Amniotic stem cell (primary cell): ENCODE measurements at places on chromosomes 11 and 22.
A peak's percentile ranks its signal among the peaks of the same experiment; 100 is the strongest.

GRCh38 chr11:102568851-102569250, 38.3 kb upstream of the MMP7 start:
- DNase-seq, result no peak

DNA sequence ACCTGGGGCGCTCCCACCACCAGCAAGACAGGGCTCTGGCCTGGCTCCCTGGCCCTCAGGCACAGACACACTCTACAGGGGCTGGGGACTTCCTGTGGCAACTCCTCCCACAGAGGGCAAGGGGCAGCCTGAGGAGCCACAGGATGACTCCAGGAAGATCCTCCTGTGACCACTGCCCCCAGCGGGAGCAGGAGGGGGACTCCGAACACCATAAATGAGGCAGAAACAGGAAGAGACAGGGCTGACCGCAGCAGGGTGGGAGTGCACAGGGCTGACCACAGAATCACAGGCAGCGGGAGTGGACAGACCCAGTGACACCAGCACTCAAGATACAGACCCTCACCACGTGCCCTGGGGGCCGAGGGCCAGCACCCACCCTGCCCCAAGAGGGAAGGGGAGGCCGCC, 10.8 kb downstream of the ARAP1 start:
- no peak for DNase-seq

DNA sequence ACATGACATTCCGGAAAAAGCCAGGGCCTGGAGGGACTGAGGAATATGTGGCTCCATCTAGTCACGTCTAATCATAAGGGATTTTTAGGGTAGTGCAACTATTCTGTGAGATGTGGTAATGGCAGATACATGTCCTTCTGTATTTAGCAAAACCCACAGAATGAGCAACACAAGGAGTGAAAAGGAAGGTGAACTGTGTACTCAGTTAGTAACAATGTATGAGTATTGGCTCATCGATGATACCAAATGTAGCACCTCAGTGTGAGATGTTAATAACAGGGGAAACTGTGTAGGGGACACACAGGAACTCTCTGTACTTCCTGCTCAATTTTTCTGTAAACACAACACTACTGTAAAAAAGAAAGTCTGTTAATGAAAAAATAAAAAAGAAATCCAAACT, 42.0 kb upstream of the CARS1 start:
- no peak for DNase-seq

DNA sequence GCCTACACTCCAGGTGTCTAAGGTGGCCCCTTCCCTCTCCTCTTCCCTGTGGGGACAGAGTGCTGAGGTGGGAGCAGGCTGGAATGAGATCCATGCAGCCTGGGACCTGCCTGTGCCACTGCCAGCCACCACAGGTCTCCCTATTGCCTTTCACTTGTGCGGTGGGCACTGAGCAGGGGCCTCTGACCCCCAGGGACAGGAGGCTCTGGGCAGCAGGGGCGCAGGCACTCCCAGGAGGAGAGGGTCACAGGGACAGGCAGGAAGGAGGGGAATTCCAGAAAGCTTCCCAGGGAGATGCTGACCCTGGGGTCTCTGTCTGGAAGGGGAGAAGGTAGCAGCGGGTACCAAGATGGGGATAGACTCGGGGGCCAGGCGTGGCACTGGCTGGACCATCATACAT, 228.5 kb upstream of the B3GAT1 start:
- DNase-seq, result no peak

DNA sequence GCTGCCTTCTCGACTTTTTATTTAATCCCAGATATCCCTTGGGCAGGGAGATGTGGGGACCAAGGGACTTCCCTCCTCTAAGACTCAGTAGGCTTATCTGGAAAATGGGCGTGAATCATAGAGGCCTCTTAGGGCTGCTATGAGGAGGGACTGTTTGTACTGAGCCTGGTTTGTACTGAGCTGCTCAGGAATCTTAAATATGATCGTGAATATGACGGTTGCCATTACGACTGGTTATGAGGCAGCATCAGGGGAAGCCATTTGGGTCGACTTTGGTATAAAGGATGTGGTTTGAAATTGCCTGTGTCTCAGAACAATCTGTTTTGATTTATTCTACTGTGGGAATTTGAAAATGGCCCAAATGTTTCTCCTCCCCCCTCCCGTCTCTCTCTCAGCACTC, 20.6 kb downstream of the TSPAN18 start:
- no peak for DNase-seq

DNA sequence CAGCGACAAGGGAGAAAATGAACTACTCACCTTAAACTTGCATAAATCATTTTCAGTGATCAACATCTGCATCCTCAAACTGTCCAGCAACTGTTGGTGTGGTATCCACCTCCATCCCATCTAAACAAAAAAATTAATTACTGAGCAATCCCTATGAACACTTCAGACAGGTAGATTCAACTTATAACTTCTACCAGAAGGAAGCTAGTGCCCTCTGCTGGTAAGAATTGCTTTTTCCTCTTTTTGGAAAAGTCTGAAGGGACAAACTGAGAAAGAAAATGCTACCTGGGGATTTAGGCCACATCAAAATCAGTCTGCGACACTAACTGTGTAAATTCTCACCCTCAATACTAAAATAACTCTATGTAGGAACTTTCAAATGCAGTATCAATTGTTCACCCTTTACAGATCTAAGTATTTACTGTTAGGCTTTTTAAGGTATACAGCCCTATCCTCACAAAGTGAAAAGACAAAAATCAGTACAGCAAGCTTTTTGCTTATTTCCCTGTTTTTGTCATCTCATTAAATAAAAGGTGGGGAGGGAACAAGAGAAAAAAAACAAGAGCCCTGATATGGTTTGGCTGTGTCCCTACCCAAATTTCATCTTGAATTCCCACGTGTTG, 17.9 kb downstream of the CLNS1A start:
- peak; percentile 12 for DNase-seq
